Urinary bladder (tissue), 4 donors: ENCODE measurements at places on chromosomes 3 and 15. TPM values are rescaled to one million over a fixed set of nuclear protein-coding genes. Genes with fewer than 3 reads are reported as not detected.
A peak's percentile ranks its signal among the peaks of the same experiment; 100 is the strongest.

Gene THPO
- 0.32 TPM for total RNA-seq

Gene SERP1
- 144 TPM for total RNA-seq

Gene PYGO1
- total RNA-seq: 40.9 TPM

Gene SLC38A3
- total RNA-seq: 0.63 TPM

Gene FGD5
- 25.7 TPM for total RNA-seq

- DNase-seq: peak; percentile 54
Observed at GRCh38 chr15:59689626-59690236, 611 bp upstream of the BNIP2 start.

DNA sequence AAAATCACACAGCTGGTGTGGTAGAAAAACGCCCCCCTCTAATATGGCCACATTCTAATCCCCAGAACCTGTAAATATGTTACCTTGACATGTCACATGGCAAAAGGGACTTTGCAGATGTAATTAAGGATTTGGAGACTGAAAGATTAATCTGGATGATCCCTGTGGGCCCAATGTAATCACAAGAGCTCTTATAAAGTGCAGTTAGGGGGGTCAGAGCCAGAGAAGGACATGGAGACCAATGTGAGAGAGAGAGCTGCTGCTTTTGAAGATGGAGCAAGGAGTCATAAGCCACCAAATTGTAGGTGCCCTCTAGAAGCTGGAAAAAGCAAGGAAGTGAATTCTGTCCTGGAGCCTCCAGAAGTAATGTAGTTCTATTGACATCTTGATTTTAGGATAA lies 152.6 kb downstream of the PEX5L start:
- DNase-seq: no peak

- peak; percentile 7 for DNase-seq
Observed at GRCh38 chr3:104245981-104246380, 1120.7 kb upstream of the ALCAM start.

- DNase-seq: no peak
Observed at GRCh38 chr15:80856809-80857377, 77.7 kb downstream of the CEMIP start.

GRCh38 chr3:52004906-52005395 lies 9.3 kb upstream of the RPL29 start:
- no peak for DNase-seq

DNA sequence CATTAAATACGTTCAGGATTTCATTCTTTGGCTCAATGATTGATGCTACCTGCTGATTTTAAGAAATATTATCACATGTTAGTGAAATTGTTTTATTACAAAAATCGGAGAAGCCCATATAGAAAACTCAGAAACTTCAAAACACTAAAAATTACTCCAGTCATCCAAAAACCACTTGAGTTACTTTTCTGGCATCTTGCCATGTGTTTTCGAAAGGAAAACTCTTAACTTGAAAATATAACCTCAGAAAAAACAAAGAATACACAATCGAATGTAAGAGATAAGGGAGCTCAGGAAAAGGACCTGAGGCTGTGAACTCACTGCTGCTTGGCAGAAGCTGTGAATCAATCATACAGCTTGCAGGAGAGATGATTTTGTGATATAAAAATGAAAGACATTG lies 151.3 kb upstream of the SLITRK3 start:
- DNase-seq: no peak

- no peak for DNase-seq
Observed at GRCh38 chr3:27623085-27623753, 98.9 kb downstream of the EOMES start.

- no peak for DNase-seq
Observed at GRCh38 chr3:126849768-126850167, 133.1 kb upstream of the PLXNA1 start.

DNA sequence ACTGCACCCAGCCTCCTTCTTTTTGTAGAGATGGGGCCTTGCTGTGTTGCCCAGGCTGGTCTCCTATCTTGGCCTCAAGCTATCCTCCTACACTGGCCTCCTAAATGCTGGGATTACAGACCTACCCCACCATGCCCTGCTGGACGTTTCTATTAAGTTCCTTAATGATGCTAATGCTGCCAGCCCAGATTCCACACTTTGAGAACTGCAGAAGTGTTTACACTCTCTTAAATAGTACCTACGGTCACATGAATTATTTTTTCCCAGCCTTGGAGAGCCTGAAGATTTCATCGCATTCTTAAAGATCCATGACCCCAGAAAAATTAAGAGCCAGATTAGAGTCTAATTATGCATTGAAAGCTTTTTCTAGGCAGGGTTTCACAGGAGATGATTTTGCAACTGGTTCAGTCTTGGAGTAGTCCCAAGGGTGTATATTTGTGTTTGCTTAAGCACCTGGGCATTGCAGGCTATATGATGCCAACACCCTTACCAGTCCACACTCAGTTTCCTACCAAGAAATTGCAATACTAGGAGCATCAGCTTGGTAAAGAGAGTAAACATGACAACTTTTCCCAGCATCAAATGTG lies 36.6 kb downstream of the TM4SF4 start:
- no peak for DNase-seq

DNA sequence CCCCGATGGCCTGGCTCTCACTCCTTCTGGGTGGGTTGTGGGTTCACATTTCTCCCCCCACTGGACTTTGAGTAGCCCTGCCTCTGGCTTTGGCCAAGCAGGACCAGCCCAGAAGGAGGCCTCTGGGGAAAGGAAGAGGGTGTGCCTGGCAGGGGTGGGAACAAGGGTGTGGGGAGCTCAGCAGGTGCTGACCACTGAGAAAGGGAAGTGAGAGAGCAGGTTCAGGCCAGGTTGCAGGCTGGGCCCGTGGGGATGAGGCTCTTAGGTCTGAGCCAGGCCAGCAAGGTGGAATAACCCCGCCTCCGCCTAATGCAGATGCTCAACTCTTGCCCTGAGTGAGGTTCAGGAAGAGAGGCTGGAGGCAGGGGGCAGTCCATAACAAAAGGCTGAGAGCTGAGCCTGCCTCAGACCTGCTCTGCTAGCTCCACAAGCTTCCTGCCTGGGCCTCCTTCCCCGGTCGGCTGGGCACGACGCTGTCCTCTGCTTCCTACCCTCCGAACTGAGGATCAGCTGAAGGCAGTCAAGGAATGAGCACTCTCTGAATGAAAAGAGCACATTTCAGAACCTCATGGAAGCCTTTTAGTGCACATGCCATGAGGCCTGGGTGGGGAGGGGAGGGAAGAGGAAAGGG lies 82.7 kb downstream of the TLE3 start:
- no peak for DNase-seq
